ENCODE measurements at places on chromosomes 6 and 20.

- H3K4me3 ChIP-seq: no peak overlapping the region
- no peaks in the 10 kb centered on the region for H3K27me3 ChIP-seq
- no peak for DNase-seq
- no peaks in the 10 kb centered on the region for H3K4me1 ChIP-seq
- no peaks in the 10 kb centered on the region for H3K36me3 ChIP-seq
Observed at GRCh38 chr6:14781772-14782525, 463.9 kb upstream of the JARID2 start.

- no peak for DNase-seq
- H3K27ac ChIP-seq: no peak overlapping the region
- H3K27me3 ChIP-seq: no peaks in the 10 kb centered on the region
- peaks cover 11% of the 10 kb centered on the region for H3K4me1 ChIP-seq
- H3K4me3 ChIP-seq: peak overlapping the region; percentile 89
Observed at GRCh38 chr20:35542990-35543389, 1.1 kb downstream of the ERGIC3 start.

- peak; percentile 8 for DNase-seq
- no peak overlapping the region for H3K27ac ChIP-seq
- H3K27me3 ChIP-seq: no peaks in the 10 kb centered on the region
- no peaks in the 10 kb centered on the region for H3K36me3 ChIP-seq
- H3K4me3 ChIP-seq: no peak overlapping the region
- no peaks in the 10 kb centered on the region for H3K4me1 ChIP-seq
Observed at GRCh38 chr6:68728159-68728979, 93.3 kb downstream of the ADGRB3 start.

DNA sequence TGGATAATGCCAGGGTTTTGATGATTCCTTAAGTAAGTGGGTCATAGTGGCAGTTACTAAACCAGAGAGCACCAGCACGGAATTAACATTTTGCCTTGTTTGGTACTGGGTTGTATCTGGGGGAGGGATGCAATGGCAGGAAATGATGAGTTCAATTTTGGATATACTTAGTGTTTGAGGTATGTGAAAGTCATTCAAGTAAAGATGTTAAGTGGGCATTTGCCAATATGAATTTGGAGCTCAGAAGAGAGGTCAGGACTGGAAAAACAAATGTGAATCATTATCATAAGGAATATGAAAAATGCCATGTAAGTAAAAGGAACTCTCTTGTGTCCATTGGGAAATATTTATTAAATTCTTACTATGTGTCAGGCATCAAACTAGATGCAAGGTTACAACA is 6.2 kb downstream of the PXT1 start:
- H3K36me3 ChIP-seq: no peaks in the 10 kb centered on the region
- H3K4me3 ChIP-seq: no peak overlapping the region
- peaks cover 26% of the 10 kb centered on the region for H3K4me1 ChIP-seq
- H3K27me3 ChIP-seq: no peaks in the 10 kb centered on the region
- peak; percentile 73 for DNase-seq

DNA sequence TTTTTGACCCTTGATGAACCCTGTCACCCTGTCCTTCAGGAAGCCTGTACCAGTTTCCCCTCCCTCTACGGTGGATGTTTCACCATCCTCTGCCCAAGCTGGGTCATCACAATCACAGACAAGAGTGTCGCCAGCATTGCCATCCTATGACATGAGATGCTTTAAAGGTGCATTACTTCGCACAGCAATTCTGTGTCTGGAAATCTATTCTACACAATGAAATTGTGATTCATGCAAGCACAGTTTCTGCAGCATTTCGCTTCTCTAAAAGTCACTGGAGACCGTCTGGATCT is 2.5 kb upstream of the ULBP2 start:
- no peak for DNase-seq
- peaks cover 64% of the 10 kb centered on the region for H3K27me3 ChIP-seq
- peaks cover 10% of the 10 kb centered on the region for H3K4me1 ChIP-seq
- H3K36me3 ChIP-seq: no peaks in the 10 kb centered on the region

- no peaks in the 10 kb centered on the region for H3K36me3 ChIP-seq
- no peak overlapping the region for H3K4me3 ChIP-seq
- no peaks in the 10 kb centered on the region for H3K27me3 ChIP-seq
- DNase-seq: no peak
- no peak overlapping the region for H3K27ac ChIP-seq
- H3K4me1 ChIP-seq: no peaks in the 10 kb centered on the region
Observed at GRCh38 chr6:119649531-119649930, 300.0 kb upstream of the MAN1A1 start.

All from astrocyte (in vitro differentiated cells and primary cell).